ENCODE measurements at places on chromosomes 1 and 21. TPM values are rescaled to one million over a fixed set of nuclear protein-coding genes. Genes with fewer than 3 reads are reported as not detected.

NGF gene
- polyA plus RNA-seq, result 13.3 TPM

SPRR5 gene
- not detected for polyA plus RNA-seq

FTCD gene
- polyA plus RNA-seq, result 0.38 TPM

KISS1 gene
- not detected for polyA plus RNA-seq

DIO1 gene
- not detected for polyA plus RNA-seq

SYCP1 gene
- polyA plus RNA-seq, result 0.21 TPM

GPA33 gene
- 0.24 TPM for polyA plus RNA-seq

ASTN1 gene
- 0.33 TPM for polyA plus RNA-seq

KCNE2 gene
- polyA plus RNA-seq, result not detected

TGFBR3 gene
- 43.4 TPM for polyA plus RNA-seq

Data from adipose tissue (tissue), 3 donors.